CD4-positive, alpha-beta T cell treated with Interleukin-10 for 1 hour (primary cell): ENCODE measurements at places on chromosomes 6 and 20.

DNA sequence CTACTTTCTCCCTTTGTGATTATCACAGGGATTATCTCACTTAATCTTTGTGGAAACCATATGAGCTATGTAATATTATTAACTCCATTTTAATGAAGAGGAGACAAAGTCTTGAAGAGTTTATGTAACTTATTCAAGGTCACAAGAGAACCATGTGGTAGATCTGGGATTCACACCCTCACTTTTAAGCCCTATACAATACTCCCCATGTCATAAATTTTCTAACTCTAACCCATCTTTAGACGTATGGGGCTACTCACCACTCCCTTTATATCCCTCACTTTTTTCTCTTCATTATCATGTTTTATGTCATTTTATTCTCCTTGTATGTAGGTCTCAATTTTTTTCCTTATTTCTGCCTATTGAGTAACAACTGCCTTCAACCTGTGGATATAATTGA is 126.4 kb upstream of the AHI1 start:
- no peak for DNase-seq

DNA sequence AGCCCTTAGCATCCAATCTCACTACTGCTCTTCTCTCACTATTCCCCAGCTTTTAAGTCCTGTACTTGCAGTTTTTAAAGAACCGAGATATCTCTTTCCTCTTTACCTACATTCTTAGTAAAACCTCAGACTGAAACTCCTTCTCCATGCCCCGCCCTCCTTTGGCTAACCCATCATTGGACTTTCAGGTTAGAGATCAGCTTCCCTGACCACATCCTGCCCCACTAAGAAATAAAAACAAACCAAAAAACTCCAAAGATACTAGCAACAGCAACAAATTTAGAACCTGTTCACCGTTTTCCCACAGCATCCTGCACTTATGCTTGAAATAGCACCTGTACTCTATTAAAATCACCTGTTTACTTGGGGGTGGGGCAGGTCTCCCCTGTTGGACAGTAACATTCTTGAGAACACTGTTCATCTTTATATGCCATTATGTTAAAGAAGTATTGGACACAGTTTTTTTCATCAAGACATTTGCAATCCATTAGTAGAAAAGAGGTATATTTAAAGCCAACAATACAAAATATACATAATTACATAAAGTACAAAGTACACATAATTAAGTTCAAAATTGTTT is 16.3 kb upstream of the SMAP1 start:
- DNase-seq, result peak; percentile 68

DNA sequence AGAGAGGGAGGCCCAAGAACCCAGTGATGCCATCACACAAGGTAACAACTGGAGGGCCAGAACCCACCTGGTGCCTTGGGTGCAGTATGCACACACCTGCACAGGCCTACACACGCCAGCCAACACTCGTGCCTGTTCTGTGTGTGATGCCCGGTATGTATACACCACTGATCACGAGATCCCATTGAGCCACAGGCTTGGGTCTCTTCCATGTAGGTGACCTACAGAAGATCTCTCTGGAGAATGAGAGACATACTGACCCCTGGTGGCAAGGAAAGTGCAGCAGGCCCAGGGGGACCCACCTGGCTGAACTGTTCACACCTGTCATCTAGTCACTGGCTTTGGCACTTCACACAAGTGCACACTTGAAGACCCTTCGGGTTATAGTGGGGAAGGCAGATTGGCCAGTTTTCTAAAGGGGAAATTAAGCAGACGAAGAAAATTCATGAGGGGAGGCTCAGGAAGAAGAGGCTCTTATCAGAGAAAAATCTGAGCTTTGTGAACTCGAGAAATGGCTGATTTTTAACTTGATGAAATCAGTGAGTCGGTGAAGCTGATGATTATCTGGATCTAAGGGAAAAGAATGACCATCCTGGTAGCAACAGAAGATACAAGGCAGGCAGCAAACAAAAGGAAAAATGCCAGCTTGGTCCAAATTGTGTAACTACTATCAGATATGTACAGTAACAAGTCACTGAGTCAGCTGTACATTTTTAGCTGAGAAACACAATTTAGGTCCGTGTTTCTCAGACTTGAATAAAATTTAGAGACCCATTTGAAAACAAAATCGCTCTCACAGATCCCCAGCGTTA is 69.1 kb upstream of the PBOV1 start:
- DNase-seq, result peak; percentile 55

GRCh38 chr6:92623431-92623830 is 795.9 kb downstream of the EPHA7 start:
- DNase-seq, result no peak

DNA sequence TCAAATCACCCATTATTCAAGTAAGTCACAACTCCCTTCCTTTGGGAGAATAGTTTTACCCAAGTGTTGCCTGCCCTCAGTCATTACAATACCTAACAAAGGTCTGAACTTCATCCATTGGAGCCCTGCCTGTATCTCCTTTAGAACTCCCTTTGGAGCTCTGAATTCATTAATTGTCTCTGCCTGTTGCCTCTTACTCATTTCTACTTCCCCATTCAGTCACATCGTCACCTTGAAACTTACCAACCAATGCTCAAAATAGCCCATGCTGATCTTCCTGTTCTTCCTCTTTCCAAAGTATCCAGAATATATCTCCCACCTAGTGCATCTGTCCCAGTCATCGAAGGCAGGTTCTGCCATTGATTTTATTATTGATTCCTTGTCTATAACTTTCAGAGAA is 120.7 kb upstream of the ADGRF1 start:
- no peak for DNase-seq

DNA sequence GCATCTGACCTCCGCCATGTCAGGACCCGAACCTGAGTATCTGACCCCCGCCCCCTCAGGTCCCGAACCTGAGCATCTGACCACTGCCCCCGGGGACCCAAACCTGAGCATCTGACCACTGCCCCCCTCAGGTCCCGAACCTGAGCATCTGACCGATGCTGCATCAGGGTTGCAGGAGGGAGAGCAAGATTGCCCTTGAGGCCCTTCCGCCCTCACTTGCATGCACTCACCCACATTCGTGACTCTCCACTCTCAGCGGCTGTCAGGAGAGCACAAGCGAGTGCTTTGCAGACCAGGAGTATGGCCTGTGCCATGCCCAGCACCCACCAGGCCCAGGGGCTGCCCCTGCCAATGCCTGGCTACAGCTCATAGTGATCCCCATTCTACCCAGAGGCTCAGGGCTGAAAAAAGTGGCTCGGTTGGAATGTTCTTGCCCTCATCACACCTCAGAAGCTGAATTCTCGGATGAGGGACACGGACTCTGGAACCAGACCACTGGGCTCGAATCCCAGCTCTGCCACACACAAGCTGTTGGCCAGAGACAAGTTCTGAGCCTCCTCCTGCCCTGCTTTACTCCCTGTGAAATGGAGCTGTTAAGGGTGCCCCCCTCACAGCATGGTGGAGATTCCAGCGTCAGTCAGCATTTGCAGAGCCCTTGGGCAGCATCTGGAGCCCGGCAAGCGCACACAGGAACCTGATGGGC is 82.1 kb downstream of the DLL1 start:
- DNase-seq, result no peak

GRCh38 chr6:136249811-136250685 is at the start of gene MTFR2:
TSS of gene MTFR2 (minus strand) at chr6:136250311. CDS start at chr6:136249099, 1,212 bp downstream.
- peak; percentile 98 for DNase-seq

GRCh38 chr20:55095745-55096400 is 620.5 kb downstream of the DOK5 start:
- no peak for DNase-seq

DNA sequence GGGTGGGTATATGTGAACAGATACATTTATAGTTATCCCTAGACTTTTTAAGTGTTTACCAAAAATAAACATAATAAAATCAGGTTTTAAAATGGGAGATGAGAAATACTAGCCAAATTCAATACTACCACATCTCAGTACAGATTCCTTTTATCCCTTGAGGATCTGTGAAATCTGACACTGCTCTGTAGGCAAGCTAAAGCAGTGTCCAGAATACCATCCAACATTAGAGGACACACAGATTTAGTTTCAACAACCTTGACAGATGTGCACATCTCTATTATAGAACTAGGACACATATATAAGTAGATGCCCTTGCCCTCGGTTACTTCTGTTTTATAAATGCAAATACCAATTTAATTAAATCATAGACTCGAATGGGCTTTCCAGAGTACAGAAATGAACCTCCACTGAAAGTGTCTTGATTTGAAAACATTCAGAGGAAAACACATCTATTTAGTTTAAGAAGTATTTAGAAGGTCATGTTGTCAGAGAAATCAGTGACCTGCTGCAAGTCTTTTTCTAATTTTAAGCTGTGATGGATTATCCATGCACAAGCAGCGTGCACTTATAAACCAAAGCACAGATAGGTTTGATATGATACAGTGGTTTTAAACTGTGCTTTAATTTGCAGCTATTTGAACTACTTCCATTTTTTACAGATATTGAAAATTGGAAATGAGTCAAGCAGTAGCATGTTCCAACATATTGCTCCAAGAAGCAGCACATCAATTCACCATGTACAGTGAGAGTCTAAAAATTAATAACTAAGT is 156.3 kb upstream of the EPHA7 start:
- no peak for DNase-seq

DNA sequence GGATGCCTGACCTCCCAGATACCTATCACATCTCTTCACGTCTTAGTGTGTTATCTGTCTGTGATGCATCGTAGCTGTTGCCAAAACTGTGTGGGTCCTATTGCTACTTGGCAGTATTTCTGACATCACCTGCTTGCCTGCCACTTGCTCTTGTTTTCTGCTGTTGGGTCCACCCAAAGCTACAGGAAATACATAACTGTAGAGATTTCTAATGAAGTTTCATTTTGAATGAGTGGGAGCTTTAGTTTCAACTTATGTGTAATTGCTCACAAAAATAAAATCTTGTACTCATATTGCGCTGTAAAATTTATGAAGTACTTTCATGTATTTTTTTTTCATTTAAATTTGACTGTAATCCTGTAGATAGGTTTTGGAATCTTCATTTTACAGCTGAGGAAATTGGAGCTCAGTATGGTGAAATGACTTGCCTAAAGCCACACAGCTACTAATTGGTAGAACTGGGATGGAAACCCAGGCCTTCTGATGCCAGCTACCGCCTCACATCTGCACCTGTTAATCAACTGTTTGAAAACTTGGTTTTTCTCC is 113.6 kb upstream of the MAN1A1 start:
- peak; percentile 15 for DNase-seq

GRCh38 chr6:134529921-134530320 is 212.0 kb upstream of the SGK1 start:
- peak; percentile 32 for DNase-seq

DNA sequence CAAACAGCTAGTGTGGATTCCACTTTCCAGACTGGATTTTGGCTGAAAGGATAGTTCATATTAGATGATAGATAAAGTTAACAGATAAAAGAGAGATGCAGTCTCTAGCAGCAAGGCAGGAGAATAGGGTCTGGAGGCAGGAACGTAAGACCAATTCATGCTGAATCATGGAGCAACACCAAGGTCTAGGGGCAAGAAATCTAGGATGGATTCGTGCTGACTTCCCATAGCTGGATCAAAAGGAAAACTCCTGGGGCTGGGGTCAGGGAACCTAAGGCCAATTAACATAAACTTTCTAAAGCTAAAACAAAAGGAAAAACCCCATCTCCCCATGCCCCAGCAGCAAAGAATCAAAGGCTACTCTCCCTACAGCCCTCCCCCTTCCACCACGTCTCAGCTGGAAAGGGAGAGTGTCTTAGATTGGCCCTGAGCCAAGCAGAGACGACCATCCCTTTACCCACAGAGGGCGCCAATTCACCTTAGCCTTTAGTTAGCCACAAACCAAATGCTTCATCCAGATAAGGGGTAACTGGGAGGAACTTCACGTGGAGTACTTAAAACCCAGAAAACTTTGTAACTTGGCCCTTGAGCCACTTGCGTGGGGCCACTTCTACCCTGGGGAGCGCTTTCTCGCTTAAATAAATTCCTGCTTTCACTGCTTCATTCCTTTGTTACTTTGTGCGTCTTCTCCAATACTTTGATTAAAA is 7.6 kb downstream of the TREM1 start:
- peak; percentile 77 for DNase-seq

DNA sequence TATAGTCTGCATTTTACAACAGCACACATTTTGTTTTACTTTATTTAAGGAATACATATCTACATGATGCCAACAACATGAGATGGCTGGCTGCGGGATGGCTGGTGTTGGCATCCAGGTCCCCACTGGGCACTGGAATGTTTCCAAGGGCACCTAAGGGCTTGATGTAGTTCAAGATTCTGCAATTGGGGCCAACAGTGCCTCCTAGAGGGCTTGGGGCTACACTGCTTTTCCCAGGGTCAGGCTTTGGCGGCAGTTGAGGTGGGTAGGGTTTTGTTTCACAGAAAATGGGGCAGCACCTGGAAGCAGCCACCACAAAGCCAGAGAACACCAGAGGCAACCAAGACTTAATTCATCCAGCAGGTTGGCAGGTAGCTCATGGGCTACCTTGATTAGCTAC is 202.2 kb upstream of the PRND start:
- no peak for DNase-seq

DNA sequence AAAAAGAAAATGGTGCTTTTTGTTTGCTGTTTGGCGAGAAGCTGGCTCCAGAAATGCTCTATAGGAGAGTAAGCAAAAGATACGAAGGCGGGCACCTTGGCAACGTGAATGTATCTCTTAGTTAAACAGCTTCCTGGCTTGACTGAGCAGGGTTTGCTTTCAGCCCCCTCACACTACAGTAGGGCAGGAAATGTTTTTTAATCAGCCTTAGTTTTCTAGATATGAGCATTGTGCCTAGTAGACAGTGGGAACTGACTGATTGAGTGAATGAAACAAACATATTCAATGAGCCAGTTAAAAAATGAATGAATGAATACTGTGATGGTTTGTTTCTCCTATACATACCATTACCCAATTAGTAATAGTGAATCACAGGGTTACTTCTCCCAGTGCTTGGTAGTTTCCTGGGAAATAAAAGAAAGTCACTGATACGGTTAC is 19.9 kb downstream of the CAP2 start:
- DNase-seq, result no peak

- no peak for DNase-seq
Measured at GRCh38 chr6:169174516-169175359, 78.9 kb downstream of the THBS2 start.

DNA sequence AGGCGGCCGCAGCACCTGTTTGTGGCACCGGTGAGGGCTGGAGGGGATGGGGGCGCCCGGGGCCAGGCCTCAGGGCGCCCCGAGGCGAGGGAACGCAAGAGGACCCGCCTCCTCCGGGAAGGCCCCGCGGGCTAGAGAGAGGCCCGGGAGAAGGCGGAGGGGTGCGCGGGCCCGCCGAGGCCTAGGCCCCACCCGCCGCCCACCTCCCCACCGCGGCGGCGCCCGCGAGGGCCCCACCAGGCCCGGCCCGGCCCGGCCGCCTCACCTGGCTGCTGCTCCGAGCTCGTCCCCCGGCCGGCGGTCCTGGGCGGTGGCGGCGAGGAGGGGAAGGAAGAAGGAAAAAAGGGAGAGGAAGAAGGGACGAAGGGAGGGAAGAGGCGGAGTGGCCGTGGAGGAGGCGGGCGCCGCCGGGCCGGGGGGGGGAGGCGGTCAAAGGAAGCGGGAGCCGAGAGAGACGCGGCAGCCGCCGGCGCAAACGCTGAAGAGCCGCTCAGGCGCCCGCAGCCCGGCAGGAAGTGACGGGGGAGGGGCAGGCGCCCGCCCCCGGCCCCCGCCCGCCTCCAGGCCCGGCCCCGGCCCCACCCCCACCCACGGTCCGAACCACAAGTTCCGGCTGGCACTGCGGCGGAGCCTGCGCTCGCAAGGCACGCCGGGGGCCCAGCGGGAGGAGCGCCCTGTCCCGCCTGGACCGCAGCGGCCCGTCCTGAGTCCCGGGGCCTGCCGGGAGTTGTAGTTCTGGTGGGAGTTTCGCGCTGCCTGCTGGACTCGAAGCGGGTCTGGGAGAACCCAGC is at the start of gene STAU1:
TSS of gene STAU1 (minus strand) at position 484 of the 791 bp plus-strand sequence. CDS start 22,133 bp downstream, outside the sequence.
- DNase-seq, result peak; percentile 94
